ENCODE measurements at places on chromosomes 3 and 15.

- no peak for DNase-seq
Measured at GRCh38 chr3:33645060-33645647, 72.9 kb downstream of the CLASP2 start.

- no peak for DNase-seq
Measured at GRCh38 chr15:71476823-71477222, 333.5 kb upstream of the NR2E3 start.

DNA sequence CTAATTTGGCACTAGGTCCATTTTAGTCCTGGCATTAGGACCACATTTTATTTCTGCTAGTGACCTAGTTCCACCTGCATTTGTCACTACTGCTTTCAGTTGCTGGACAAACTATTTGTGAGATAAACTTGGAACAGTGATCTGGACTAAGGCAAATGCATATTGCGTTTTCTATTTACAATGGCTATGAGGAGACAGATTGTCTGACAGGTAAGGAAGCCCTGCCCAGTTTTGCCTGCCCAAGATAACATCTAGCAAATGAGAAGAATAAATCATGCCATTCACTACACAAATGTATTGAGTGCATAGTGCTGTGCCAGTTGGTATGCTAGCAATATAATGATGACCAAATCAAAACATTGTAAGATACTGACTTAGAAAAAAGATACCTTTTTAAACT, 245.7 kb downstream of the GRM7 start:
- no peak for DNase-seq

DNA sequence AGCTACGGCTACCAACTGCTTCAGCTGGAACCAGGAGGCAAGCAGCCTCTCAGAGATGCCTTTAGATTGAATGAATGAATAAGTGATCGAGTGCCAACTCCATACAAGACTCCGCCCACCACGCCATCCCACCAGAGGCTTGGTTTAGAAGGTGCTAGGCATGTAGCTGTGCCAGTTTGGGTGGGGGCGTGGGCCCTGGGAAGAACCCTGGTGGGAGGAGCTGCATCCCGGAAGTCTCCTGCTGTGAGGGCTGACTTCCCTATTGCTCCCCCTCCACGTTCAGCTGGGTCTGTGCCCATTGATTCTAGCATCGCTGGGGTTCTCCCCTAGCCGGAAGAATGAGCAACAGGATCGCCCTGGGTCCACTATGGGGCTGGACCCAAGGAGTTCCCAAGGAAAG, 20.9 kb downstream of the LINGO1 start:
- no peak for DNase-seq

DNA sequence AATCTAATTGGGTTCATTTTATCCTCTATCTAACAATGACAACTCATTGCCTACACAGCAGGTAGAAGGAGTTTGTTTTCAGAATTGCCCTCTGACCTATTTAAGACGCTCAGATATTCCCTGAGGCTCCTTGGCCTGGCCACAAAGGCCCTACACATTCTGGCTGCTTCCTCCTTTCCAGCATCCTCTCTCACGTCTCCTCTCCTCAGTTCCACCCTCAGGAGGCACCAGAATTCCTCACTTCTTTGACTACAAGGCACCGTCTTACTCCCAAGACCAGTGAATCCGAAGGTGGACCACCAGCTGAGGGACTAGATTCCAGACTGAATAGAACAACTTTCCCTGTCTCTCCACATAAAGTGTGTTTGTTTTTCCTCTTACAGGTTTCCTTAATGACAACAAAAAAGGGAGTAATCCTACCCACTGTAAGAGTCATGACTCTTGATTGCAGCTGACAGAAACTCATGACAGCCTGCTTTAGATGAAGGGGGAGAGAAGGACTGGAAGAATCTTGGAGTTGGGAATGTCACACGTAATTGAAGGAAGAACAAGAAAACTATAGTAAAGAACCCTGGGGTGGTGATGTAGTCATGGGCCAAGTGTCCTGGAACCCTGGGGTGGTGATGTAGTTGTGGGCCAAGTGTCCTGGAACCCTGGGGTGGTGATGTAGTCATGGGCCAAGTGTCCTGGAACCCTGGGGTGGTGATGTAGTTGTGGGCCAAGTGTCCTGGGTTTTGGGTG, 22.0 kb upstream of the MUC20 start:
- DNase-seq: no peak

- DNase-seq: no peak
Measured at GRCh38 chr3:116836286-116836685, 126.7 kb downstream of the TUSC7 start.

DNA sequence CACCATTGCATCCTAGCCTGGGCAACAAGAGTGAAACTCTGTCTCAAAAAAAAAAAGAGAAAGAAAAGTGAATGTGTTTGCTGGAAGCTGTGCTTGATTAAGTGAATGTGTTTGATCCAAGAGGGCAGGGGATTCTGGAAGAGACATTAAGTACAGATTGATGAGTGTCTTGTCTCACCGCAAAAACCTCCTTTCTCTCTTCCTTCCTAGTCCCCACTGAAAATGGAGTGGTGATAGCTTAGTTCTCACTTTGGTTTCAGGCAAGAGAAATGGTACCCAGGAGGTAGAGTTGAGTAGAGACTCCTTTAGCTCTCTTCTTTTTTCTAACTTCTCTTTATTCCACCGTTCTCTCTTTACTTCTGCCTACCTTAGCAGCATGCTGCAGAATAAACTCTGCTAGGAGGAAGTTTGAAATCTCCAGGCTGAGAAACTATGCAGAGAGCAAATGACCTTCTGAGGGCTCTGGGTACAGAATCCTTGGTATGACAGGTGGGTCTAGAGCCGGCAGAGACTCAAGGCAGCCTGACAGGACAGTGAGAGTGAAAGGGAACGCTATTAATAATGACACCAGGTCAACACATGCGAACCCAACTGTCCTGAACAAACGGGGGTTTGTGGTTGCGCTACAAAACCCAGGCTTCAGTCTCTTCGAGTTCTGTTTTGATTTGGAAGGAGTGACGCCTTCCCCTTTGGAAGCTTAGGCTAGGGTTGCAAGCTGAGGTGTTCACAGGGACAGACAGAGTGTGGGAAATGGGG, 74.9 kb downstream of the SMAD3 start:
- DNase-seq: no peak

- no peak for DNase-seq
Measured at GRCh38 chr3:156142702-156143101, 22.3 kb downstream of the KCNAB1 start.

GRCh38 chr3:63679186-63679585, 26.7 kb downstream of the SNTN start:
- DNase-seq: no peak

GRCh38 chr15:95604634-95605036, 725.9 kb upstream of the NR2F2 start:
- no peak for DNase-seq

GRCh38 chr3:2517500-2518172, 419.0 kb downstream of the CNTN4 start:
- no peak for DNase-seq

Data from nucleus accumbens (tissue), 56 donors.